ENCODE measurements at places on chromosomes 13 and 19.
A peak's percentile ranks its signal among the peaks of the same experiment; 100 is the strongest.

DNA sequence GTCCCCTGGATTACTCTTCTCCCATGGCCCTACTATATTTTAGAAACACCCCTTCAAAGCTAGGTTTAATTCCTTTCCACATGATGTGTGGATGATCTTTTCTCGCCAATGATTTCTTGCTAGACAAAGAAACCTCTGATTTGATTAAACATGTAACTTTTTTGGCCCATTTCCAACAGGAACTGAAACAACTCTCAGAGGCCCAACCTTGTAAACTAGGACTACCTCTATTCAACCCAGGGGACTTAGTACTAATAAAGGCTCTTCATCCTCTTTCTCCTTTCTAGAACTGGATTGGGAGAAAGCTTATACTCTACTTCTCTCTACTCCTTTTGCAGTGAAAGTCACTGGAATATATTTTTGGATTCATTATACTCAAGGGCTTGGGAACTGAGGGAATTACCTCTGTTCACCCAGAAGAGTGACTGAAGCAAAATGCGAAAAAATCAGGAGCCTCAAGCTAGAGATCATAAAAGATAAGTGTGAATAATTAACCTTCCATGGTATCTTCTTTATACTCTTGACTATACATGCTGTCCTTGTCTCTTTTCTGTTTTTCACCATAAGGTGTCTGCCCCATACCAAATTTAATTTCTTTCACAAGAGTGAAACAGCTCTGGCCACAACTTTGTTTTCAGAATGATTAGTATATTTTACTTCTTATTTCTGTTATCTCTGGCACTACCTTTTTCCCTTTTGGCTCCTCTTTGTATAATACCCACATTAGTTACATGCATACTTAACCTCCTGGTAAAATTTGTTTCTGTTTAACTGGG, 977.6 kb downstream of the SLITRK5 start:
- DNase-seq = no peak

- DNase-seq = no peak
Measured at GRCh38 chr19:55675661-55676354, 782 bp downstream of the EPN1 start.

DNA sequence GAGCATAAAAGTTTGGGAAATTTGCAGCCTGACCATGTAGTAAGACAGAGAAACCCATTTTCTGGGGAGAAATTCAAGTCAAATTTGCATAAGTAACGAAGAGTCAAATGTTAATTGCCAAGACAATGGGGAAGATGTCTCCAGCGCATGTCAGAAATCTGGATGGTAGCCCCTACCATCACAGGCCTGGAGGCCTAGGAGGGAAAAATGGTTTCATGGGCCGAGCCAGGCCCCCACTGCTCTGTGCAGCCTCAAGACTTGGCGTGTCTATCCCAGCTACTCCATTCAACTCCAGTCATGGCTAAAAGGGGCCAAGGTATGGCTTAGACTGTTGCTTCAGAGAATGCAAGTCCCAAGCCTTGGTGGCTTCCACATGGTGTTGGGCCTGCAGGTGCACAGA, 269.8 kb downstream of the RFC3 start:
- DNase-seq = no peak

DNA sequence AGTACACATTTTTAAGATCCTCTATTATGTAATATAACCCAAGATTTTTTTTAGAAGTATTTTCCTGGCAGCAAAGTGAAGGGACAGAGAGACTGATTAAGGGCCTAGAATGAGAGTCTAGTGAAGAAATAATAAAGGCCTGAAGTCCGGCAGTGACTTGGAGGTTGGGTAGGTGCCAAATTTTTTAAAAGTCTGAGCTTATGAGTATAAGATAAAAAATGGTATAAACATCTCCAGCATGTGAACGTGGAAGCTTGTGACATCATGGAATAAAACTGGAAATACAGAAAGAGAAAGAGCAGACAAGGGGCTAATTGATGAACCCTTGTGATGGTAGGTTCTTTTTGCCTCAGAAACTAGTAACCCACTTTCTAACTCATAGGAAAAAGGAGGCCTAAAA, 174.6 kb downstream of the SUCLA2 start:
- no peak for DNase-seq

DNA sequence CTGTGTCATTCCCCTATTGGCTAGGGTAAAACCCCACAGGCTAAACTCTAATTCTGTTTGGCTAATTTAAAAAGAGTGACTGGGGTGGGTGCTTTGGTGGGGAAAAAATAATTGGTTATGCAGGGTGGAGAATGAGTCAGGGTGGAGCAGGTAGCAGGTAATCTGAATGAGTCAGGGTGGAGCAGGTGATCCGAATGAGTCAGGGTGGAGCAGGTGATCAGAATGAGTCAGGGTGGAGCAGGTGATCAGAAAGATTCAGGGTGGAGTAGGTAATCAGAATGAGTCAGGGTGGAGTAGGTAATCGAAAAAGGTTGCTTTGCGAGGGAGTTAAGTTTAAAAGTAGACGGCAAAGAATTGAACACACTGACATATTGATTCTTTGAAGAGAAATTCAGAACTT, 1218.8 kb upstream of the ATXN8OS start:
- no peak for DNase-seq

GRCh38 chr13:20624213-20624612, 57.3 kb downstream of the IFT88 start:
- DNase-seq = no peak

- DNase-seq = no peak
Measured at GRCh38 chr13:100714478-100714877, 39.9 kb upstream of the TMTC4 start.

- no peak for DNase-seq
Measured at GRCh38 chr13:28022848-28023518, 34.5 kb upstream of the URAD start.

GRCh38 chr19:29259153-29259552, 46.2 kb upstream of the UQCRFS1 start:
- DNase-seq = no peak

- no peak for DNase-seq
Measured at GRCh38 chr13:28237944-28238343, 99.6 kb downstream of the PAN3 start.

- no peak for DNase-seq
Measured at GRCh38 chr19:47609906-47610894, 1.3 kb downstream of the BICRA start.

DNA sequence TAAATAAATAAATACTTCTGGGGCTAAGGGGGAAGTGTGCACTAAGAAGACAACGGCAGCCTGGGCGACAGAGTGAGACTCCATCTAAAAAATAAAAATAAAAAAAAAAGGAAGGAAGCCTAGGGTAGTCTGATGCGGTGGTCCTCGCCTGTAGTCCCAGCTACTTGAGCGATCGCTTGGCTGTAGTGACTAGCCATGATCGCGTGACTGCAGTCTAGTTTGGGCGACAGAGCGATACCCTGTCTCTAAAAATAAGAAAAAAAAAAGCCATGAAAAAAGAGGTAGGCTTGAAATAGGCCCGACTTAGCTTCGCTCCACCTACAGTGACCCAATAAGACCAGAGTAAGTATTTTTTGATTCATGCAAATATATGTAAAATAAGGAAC, 661 bp upstream of the BABAM1 start:
- no peak for DNase-seq

- no peak for DNase-seq
Measured at GRCh38 chr19:32890326-32890725, 20.8 kb upstream of the SLC7A9 start.

DNA sequence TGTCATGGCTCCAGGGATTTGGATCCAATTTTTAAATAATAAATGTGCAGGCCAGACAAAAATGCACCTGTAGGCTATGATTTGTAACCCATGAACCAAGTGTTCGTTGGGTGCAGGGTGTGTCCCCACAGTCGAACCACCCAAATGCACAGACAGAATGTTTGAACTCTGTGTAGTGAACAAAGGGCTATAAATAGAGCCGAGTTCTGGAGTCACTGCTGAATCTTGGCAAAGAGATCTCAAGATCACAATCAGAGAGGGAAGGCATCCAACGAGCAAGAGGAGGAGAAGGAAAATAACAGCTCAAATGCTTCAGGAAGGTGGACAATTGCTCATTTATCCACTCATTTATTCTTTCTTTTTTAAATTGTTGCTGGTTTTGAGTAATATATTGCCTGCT, 547.9 kb downstream of the FGF9 start:
- DNase-seq = no peak

GRCh38 chr13:94656766-94657165, 55.1 kb downstream of the GPR180 start:
- DNase-seq = no peak

- no peak for DNase-seq
Measured at GRCh38 chr19:30222992-30223865, 149.0 kb upstream of the ZNF536 start.

- DNase-seq = no peak
Measured at GRCh38 chr13:95254339-95254738, 46.9 kb downstream of the ABCC4 start.

DNA sequence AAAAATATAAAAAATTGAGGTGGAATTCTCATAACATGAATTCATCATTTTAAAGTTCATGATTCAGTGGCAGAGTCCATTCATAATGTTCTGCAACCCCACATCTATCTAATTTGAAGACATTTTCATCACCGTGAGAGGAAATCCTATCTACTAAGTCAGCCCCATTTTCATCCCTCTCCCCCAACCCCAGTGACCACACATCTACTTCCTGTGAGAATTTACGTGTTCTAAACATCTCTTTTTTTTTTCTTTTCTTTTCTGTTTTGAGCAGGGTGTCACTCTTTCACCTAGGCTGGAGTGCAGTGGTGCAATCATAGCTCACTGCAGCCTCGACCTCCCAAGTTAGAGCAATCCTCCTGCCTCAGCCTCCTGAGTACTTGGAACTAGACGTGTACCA, 17.5 kb downstream of the ATCAY start:
- DNase-seq = no peak

GRCh38 chr13:93959796-93960533, 519.5 kb downstream of the DCT start:
- no peak for DNase-seq

DNA sequence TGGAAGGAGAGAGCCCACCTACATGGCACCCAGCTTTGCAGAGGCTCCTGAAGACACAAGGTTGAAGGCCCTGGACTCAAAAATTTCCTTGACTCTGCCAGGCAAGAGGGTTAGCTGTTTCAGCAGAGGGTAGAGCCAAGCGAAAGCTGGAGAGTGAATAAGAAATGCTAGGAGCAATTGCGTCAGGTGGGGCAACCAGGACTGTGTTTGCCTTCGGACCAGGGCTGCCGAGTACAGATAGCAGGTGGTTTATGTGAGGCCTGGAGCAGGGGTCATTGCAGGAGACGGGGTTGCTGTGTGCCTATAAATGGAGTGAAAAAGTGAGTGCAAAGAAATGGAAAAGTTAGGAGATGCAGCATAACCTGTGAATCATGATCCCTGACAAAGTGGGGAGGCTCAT, 59.1 kb downstream of the IRS2 start:
- no peak for DNase-seq

GRCh38 chr19:21432590-21432989, 35.7 kb downstream of the ZNF493 start:
- DNase-seq = no peak

- no peak for DNase-seq
Measured at GRCh38 chr13:41457589-41458186, 338 bp downstream of the RGCC start.

GRCh38 chr13:110305949-110306339, 1.0 kb downstream of the COL4A1 start:
- no peak for DNase-seq

DNA sequence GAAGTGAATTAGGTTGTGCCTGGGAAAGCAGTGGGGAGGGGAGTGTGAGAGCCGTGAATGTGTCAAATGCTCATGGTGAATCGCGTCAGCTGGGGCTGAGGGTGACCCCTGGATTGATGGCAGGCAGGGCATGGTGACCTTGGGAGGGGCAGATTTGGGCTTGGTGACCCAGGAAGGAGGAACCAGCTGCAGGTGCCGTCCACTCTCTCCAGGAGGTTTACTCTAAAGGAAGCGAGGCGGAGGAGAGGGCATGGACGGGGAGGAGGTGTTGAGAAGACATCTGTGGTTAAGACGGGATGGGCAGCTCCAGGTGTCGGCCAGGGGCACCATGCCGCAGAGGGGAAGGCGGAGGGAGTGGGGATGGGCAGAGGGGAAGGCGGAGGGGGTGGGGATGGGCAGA, 28.7 kb downstream of the TMEM255B start:
- no peak for DNase-seq

GRCh38 chr13:39099231-39099630, 61.0 kb downstream of the NHLRC3 start:
- DNase-seq = no peak

GRCh38 chr19:9883231-9883758, 48.2 kb downstream of the PIN1 start:
- DNase-seq = no peak

DNA sequence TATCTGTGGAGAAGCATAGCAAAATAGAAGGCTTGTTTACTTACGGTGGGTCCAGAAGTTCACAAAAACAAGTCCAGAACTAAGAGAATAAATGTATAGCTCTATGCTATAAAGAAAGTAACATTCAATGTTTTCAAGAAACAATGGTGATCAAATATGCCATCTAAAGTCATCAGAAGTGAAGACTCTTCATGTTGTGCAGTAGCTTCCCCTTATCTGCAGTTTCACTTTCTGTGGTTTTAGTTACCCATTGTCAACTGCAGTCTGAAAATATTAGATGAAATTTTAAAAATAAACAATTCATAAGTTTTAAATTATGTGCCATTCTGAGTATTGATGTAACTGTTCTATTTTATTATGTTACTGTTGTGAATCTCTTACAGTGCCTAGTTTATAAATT, 72.5 kb downstream of the EDNRB start:
- no peak for DNase-seq

GRCh38 chr19:10256551-10256950, 4.5 kb downstream of the MRPL4 start:
- no peak for DNase-seq

GRCh38 chr19:3321696-3322095, 44.7 kb upstream of the NFIC start:
- no peak for DNase-seq

GRCh38 chr19:21970466-21970865, 40.3 kb downstream of the ZNF208 start:
- DNase-seq = no peak

DNA sequence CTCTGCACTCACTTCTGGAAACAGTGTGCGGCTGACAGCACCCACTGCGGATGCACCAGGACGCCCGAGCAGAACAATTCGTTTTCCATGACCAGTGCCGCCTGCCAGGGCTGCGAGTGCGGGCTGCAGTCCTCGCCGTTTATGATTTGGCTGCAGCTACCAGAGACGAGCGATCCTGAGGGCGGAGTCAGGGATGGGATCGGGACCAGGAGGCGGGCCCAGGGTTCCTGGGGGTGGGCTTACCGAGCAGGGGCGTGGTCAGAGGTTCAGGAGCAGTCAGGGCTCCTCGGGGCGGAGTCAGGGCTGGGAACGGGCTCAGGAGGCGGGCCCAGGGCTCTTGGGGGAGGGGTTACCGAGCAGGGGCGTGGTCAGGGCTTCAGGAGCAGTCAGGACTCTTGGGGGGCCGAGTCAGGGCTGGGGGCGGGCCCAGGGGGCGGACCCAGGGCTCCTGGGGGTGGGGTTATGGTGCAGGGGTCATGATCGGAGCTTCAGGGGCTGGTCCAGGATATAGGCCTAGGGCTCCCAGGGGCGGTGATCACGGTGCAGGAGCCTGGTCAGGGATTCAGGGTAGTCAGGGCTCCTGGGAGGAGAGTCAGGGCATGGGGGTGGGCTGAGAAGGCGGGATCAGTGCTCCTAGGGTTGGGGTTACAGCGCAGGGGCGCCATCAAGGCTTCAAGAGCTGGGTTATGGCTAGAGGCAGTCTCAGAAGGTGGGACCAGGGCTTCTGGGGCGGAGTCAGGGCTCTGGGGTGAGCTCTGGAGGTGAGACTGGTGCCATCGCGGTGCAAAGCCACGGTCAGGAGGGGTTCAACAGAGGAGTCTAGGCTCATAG, 1.7 kb downstream of the KLK4 start:
- peak; percentile 53 for DNase-seq

All from NCI-H1048 (cell line).